Naive B cell (primary cell): ENCODE measurements at places on chromosomes 4 and X.
A peak's percentile ranks its signal among the peaks of the same experiment; 100 is the strongest.

GRCh38 chr4:42627885-42628646, 28.8 kb downstream of the ATP8A1 start:
- DNase-seq = peak; percentile 79

DNA sequence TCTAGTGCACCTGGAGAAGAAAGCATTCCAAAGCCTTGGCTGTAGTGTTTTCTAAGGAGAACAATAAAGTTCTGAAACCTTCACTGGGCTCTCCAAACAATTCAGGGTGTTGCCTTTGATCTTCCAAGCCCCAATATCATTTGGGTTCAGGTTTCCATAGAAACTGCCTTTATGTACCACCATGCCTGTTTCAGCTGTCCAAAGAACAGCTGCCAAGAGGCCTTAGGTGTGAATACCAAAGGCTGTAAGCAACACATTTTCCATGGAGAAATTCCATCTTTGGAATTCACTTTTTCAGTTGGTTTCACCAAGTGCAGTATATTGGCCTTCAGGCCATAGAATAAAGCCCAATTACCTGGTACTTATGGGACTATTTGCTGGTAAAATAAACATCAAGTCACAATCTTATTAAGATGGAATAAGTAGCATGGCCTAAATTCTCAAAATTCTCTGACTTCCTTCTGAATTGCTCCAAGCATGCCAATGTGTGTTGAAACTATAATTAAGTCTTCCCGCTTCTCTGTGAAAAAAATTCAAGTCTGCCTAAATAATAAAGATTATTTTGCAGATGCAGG, 61.9 kb downstream of the COX18 start:
- DNase-seq = no peak

DNA sequence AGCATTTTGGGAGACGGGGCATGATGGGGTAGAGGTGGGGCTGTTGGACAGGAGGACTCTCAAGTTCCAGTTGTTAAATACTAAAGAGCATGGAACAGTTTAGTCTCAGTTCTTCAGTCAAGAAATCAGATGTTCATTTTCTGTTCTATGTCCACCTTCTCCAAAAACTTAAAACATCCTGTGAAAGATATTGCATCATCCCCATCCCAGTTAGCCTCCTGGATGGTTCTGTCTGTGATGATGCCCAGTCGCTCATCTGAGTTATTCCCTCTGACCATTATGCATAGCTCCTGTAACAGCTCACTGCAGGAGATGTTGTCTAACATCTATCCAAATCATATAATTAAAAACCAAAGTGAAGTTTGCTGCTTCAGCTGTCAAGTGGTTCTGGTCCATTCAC, 32.1 kb upstream of the SCML1 start:
- DNase-seq = no peak

DNA sequence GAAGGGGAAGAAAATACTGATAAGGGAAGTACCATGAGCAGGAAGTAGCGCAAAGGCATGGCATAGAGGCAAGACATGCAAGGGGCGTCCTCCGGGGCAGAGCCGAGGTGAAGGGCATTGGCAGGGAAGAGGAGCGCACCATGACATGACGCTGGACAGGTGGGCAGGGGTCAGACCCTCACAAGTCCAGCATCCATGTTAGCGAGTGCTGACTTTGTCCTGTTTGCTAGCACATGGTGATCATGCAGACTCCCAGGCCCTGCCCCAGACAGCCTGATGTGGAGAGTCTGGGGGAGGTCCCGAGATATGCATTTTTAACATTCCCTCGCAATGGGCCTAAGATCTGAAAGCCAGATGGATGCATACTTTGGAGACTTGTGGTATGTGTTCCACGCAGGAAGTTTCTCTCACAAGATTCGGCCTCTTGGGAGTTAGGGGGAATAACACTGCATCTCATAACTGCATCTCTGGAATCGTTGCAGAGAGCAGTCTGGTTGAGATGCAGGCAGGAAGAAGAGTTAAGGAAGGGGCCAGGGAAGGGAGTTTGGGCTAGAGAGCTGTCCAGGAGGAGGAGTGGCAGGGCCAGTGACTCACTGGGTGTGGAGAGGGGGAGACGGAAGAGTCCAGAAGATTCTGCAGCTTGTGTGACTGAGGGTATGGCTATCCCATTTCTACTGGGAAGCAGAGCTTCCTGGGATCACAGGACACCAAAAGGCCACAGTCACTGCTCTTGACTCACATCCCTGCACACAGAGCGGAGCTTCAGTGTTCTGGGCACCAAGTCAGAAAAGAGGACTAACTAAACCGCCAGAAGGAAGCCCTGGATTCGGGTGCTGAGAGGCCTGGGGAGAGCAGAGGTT, 59.7 kb downstream of the FAM184B start:
- DNase-seq = no peak

- no peak for DNase-seq
Measured at GRCh38 chrX:68944211-68944610, 115.4 kb downstream of the EFNB1 start.

DNA sequence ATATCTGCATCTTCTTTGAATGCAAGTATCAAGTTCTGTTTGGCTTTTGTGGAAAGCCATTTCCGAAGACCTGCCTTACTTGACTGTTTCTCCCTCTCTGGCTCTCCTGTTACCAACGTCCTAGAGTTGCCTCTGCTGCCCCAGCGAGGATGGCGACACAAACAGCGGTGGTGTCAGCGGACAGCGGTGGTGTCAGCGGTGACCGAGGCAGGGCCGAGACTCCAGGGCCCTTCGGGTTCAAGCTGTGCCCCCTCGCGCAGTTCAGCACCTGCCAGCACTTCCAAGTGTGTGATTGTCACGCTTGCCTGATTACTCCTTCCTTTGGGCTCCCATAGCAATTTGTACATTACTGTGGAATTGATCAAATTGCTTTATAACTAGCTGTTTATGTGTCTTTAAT, 336.9 kb upstream of the FAT1 start:
- DNase-seq = no peak

DNA sequence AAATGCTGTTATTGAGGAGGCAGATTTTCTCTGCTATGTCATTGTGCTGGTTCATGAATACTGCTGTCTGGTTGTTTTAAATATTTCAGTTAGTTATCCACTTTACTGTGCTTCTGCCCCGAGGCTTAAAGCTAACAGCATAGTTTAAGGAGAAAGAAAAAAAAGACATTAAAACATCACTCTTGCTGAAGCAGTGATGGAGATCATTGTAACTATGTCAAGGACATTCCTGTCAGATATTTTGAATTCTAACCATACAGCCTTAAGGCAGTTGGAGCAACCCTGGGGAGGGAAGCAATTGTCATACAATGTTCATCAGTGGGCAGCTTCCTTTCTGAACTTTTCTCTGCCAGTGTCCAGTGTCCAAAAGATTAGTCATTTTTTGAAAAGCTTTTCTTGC, 199.0 kb upstream of the DDX53 start:
- DNase-seq = no peak

DNA sequence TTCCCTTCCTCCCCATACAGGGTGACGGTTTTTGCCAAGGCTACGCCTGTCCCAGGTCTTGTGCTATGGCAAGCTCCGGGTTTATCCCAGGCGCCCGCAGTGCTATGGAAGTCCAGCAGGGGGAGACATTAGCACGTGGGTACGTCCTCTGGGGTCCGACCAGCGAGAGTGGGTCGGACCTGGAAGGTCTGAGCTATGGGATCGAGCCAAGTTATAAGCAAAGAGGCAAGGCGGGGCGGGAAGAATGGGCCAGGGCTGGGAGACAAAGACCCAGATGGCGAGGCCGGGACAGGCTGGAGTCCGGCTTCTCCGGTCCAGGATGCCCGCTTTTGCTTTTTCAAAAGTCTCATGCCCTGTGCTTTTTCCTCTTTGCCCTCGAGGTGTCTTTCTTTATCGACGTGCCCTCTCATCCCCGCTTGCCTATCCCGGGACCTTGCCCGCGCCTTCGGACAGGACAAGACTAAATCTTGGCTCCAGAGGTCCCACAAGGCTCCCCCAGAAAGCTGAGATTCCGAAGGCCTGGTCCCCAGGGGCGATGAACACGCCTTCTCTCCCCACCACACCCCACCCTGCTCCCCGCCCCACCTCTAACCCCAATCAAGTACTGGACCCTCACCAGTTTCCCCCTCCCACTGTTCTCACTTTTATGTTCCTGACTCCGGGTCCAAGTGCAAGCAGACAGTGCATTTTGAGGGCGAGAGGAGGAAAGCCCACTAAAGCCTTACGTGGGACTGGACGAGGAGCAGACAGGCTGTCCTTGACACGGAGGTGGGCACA, 785 bp upstream of the EFNB1 start:
- DNase-seq = peak; percentile 68

- no peak for DNase-seq
Measured at GRCh38 chr4:17511509-17511949, 361 bp downstream of the QDPR start.

- DNase-seq = no peak
Measured at GRCh38 chr4:108693819-108694218, 43.4 kb downstream of the OSTC start.

GRCh38 chrX:14291666-14292500, 237.5 kb upstream of the GLRA2 start:
- DNase-seq = no peak

DNA sequence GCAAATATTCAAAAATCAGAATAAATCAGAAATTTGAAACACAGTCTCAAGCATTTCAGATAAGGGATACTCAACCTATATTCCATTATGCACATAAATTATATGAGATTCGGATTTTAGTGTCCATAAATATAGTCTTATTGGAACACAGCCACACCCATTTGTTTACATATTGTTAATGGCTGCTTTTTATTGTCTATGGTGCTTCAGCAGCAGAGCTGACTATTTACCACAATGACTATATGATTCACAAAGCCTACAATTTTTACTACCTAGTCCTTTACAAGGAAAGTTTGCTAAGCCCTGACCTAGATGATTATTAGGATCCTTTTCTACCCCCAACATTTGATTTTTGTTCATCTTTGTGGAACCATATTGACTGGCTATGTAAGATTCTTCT, 63.9 kb downstream of the IL1RAPL1 start:
- no peak for DNase-seq

DNA sequence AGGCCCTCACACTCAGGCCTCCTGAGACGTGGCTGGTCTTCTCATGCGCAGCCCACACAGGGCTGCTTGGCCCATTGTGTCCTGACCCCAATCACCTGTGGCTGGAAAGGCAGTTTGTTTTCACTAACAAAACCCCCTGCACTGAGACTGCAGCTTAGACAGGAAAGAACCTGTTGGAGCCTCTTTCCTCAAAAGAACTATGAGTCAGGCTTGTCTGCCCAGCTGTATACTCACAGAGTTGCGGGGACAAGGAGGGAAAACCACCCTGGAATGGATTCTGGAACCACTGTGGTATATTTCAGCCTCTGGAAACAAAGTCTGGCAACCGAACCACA, 5.2 kb upstream of the TMEM156 start:
- no peak for DNase-seq

GRCh38 chr4:66307641-66308438, 637.6 kb upstream of the EPHA5 start:
- DNase-seq = no peak

GRCh38 chr4:23877758-23878229, 12.1 kb downstream of the PPARGC1A start:
- no peak for DNase-seq

GRCh38 chr4:41318839-41319530, 62.3 kb downstream of the UCHL1 start:
- DNase-seq = no peak

- DNase-seq = no peak
Measured at GRCh38 chrX:3346501-3347259, at the start of gene MXRA5. Gene MXRA5, minus strand, starts transcription at chrX:3346652. Its CDS starts 2,819 bp downstream, at chrX:3343833.

DNA sequence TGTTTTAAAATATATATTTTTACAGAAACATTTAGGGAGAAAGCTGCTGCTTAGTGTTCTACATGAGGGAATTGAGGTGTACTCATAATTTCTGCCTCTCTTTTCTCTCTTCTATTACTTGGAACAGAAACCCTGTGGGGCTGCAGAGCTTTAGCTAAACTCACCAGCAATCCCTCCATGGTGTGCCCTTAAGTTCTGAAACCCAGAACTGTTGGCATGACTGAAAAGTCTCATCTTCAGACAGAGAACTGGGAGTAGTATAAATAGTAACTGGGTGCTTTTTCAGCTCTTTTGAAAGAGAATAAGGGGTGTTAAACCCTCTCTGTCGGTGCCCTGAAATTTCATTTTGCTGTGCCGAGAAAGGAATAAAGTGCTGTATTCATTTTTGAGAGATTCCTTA, 294.9 kb upstream of the BOD1L1 start:
- no peak for DNase-seq

- no peak for DNase-seq
Measured at GRCh38 chr4:46081248-46081647, 42.6 kb downstream of the GABRG1 start.

- no peak for DNase-seq
Measured at GRCh38 chrX:2299871-2300270, 200.9 kb downstream of the DHRSX start.

DNA sequence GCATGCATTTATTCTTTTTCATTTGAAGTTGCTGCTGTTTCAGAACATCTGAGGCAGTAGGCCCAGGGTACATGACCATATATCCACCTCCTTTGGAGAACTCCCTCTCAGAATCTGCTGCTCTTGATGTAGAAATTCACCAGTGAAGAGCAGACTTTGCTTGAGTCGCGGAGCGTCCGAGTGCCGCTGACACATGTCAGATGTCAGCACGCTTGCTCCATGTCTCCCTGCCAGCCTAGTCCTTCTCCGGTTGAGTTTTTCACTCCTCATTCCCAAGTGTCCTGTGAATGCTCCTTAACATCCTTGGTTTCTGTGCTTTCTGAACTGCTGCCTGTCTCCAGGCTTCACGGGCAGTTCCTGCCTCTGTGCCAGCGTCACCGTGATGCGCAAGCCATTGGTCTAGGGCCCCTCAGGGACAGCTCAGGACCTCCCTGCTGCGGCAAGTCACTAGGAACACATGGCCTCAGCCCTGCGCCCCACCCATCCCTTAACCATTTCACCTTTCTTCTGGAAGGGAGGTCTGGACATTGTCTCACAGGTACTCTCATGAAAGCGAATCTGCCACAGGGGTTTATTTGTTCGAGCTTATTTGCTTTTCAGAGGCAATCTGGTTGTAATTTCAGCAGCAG, 93.1 kb upstream of the RBPJ start:
- DNase-seq = no peak

- no peak for DNase-seq
Measured at GRCh38 chr4:159317203-159317602, 214.3 kb downstream of the RAPGEF2 start.
